Stimulated activated CD4-positive, alpha-beta T cell treated with anti-CD3 and anti-CD28 coated beads, Interleukin-15, amount 100 ng/mL, for 1 hour (primary cell): ENCODE measurements at places on chromosomes 13 and 19.

DNA sequence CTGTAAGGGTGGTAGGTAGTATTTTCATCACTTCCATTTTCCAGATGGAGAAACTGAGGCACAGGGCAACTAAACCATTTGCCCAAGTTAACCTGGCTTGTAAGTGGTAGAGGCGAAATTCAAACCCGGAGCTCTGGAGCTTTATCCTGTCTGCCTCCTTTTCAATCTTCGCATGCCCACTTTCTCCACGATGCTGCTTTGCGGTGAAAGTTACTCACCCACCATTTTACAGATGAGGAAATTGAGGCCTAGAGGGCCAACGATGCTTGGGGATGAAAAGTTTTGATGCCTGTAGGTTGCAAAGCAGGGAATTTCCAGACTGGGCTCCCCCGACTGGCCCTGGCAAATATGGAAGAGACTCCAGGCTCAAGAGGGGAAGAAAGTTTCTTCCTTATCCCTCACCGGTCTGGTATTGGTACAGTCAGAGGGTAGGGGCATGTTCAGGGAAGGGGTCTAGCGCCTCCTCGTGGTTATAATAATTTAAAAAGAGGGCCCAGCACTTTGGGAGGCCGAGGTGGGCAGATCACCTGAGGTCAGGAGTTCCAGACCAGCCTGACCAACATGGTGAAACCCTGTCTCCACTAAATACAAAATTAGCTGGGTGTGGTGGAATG is 1.9 kb upstream of the SH2D3A start:
- DNase-seq, result no peak

DNA sequence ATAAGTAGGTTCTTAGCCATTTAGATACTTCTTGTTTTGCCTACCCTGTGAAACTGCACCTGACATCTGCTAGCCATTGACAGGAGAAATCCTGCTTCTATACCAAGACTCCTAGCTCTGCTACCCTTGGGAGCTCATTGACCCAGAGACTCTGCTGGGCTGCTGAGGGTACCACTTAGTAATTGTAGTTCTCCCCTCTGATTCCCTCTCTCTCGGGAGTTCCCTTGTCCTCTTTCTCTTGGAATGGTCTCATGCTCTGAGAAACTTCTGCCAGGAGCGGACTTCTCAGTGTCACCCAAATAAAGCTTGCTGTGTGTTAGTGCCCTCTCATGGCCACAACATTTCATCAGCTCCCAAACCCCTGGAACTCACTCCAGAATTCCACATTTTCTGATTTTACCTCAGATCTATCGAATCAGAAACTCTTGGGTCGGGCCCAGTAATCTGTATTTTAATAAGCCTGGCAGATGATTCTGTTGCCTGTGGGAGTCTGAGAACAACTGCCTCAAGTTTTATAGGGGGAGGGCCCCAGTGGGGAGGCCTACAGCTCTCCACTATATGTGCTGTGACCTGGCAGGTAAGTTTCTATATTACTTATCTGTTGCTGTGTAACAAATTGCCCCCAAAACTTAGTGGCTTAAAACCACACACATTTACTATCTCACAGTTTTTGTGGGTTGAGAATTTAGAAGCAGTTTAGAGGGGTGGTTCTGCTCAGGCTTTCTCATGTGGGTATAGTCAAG is 221.1 kb downstream of the TDRD3 start:
- no peak for DNase-seq

DNA sequence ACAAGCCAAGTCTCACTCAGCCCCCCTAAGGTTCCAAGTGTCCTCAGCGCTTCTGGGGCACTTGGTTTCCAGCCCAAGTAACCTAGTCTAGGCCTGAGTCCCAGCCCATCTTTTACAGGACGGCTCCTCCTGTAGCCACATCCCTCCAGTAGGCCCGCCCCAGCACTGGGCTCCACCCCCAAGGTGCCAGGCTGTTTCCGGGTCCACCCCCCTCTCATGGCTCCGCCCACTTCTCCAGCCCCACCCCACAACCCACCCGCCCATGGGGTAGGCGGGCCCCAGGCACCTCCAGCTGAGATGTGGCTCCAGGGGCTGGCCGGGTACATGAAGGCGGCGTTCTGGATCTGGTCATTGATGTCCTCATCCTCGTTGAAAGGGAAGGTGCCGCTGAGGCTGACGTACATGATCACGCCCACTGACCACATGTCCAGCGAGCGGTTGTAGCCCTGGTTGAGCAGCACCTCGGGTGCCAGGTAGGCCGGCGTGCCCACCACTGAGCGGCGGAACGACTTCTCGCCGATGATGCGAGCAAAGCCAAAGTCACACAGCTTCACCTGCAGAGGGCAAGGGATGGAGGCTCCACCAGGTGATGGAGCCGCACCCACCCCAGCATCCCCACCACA is 17.2 kb upstream of the DACT3 start:
- peak; percentile 26 for DNase-seq

GRCh38 chr19:9166846-9167245 is 11.9 kb upstream of the OR7D2 start:
- no peak for DNase-seq

DNA sequence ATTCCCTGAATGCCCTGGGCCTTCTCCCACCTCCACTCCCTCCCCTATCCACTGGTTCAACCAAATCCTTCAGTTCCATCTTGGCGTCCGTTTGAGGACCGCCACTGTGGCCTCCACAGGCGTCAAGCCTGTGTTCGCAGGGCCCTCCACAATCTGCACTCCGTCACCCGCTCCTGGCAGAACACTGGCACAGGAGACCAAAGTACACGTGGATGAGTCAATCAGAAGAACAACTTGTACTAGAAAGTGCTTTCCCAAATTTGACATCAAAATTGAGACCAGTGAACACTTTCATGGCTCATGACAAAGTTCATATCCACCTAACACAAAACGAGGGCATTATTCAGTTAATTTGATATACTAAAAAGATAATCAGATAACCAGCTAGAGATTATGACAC is 6.5 kb upstream of the CDC16 start:
- DNase-seq, result no peak

- DNase-seq, result peak; percentile 8
Observed at GRCh38 chr13:74040200-74040599, 94.0 kb downstream of the KLF12 start.

DNA sequence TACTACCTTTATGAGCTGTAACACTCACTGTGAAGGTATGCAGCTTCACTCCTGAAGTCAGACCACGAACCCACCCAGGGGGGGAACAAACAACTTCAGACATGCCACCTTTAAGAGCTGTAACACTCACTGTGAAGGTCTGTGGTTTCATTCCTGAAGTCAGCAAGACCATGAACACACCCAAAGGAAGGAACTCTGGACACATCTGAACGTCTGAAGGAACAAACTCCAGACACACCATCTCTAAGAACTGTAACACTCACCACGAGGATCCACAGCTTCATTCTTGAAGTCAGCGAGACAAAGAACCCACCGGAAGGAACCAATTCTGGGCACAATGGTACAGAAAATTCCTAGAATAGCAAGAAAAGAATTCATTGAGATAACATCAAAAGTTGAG is 1796.5 kb upstream of the MIR17HG start:
- DNase-seq, result no peak

- no peak for DNase-seq
Observed at GRCh38 chr19:39074205-39074692, 9.9 kb upstream of the ACP7 start.

GRCh38 chr13:31418186-31418585 is 218.4 kb downstream of the B3GLCT start:
- no peak for DNase-seq

DNA sequence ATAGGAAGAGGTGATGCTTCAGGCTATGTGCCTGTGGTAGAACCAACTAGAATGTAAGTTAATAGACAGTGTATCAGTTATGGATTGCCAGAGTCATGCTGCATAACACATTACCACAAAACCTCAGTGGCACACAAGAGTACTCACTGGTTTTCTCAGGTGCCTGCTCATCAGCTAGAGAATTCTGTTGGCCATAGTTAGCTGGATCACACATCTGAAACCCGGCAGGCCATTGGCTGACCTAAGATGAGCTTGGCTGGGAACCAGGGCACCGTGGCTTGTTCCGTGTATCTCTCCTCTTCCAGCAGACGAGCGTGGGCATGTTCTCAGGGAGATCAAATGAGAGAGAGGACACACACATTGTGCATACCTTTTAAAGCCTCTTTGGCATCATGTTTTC is 76.7 kb downstream of the TEX26 start:
- no peak for DNase-seq

DNA sequence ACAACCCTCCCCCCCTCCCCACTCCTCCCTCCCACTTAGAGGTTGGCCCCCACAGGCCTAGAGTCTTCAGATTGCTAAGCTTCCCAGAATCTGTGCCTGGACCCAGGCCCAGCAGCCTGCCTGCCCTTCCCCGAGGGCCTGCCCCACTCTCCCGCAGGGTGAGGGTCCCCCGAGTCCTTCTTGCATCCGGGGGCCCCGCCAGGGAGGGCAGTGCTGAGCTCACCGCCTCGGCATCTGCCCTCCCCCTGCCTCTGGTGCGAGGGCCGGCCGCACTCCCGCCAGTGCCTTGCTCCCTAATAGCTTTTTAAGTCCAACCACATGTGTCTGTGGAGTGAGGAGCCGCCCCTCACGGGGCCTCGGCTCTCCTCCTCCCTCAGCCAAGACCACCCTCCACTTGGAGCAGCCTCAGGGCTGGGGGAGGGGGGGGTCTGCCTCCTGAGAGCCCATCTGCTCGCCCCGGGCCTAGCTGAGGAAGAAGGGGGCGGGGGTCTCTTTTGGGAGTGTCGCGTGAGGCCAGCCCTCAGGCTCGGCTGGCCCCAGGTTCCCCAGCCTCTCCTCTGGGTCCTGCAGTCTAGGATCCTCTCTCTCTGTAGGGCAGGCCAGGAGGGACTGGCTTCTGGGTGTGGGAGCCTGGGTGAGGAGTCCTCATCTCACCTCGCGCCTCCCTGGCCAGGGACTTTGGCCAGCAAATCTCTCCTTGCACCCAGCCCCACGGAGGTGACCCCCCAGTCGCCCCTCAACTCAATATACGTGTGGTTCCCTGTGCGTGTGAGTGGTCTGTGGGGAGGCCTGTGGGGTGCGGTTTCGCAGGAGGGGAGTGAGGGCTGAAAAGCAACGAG is 47.2 kb downstream of the LYL1 start:
- DNase-seq, result no peak

GRCh38 chr13:106528718-106529414 is 6.6 kb downstream of the EFNB2 start:
- DNase-seq, result no peak

DNA sequence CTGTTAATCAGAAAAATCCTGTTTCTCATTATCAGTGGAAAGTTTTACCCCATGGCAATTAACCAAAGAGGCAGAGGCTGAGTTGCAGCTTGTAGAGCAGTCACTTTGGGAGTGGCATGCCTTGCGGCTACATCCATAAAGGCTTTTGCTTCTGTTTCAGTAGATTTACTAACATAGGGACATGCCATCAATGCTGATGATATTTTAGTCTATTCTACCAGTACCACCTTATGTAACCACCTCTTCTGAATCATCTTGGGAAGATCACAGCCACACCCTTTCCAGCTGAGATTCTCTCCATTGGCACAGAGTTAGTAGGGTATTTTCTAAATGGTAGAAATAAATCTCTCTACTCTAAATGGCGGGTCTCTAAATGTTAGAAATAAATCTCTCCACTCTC is 37.5 kb downstream of the POSTN start:
- DNase-seq, result no peak

GRCh38 chr19:48069435-48069834 is 25.6 kb upstream of the CABP5 start:
- DNase-seq, result no peak

- DNase-seq, result no peak
Observed at GRCh38 chr13:30257468-30258099, 49.8 kb downstream of the KATNAL1 start.

- no peak for DNase-seq
Observed at GRCh38 chr19:34228347-34228746, 26.0 kb upstream of the GARRE1 start.

- no peak for DNase-seq
Observed at GRCh38 chr13:73842626-73843025, 291.6 kb downstream of the KLF12 start.

DNA sequence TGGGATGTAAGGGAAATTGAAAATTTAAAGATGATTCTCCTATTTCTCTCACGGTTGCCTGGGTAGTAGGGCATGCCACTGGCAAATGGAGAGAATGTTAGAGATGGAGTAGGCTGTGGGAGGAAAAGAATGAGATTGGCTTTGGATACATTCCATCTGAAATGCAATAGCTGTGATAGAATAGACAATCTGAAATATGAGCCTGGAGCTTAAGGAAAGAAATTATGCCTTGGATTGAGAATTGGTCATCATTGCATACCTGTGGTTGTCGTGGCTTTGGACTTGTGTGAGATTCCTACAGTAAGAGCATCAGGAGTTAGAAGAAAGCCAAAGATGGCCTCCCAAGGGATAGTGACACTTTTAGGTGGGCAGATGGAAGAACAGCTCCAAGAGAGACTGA is 305.1 kb upstream of the SLC10A2 start:
- DNase-seq, result no peak

GRCh38 chr13:65470781-65471180 is 1759.4 kb downstream of the PCDH9 start:
- no peak for DNase-seq

DNA sequence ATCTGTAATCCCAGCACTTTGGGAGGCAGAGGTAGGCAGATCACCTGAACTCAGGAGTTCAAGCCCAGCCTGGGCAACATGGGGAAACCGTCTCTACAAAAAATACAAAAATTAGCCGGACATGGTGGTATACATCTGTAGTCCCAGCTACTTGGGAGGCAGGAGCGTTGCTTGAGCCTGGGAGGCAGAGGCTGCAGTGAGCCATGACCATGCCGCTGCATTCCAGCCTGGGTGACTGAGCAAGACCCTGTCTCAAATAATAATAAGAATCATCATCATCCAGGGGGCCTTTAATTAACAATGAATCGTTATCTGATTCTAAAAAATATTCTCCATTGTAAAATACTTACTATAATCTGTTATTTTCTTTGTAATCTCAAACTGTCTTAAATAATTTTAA is 283.4 kb downstream of the DACH1 start:
- DNase-seq, result no peak

DNA sequence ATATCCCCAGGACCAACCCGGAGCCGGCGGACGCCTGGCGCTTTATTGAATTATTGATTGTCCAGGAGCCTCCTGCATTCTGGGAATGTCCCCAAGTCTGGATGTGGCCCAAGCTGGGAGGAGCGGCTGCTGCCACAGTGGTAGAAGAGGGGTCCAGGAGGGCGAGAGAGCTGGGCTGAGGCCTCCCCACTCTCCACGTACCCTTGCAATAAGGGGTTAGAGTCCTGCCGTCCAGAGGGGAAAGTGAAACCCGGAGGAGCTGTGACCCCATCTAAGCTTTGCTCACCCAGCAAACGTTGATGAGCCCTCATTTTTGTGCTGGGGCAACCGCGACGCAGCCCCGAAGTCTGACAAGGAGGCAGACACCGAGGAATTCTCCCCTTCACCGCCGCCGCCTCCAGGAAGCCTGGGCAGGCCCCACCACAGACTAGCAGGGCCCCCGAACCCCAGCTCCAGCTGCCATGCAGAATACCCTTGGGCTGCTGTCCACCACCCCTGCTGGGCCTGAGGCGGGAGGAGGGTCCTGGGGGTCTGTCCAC is 1.4 kb upstream of the C2CD4C start:
- no peak for DNase-seq

DNA sequence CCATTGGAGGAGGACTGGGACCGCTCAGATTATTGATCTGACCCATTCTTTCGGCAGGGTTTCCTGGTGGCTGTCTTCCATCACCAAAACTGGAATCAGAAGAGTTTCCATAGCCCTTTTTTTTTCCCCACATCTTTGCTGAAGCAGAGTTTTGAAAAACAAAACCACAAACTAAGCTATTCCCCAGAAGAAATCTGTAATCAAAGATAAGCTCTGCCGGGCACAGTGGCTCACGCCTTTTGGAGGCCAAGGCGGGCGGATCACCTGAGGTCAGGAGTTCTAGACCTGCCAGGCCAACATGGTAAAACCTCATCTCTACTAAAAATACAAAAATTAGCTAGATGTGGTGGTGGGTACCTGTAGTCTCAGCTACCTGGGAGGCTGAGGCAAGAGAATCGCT is 4.2 kb upstream of the ICAM1 start:
- DNase-seq, result no peak
